Skeletal muscle cell (primary cell): ENCODE measurements at places on chromosomes 7 and 10.
A peak's percentile ranks its signal among the peaks of the same experiment; 100 is the strongest.

- DNase-seq: no peak
These were observed 159.6 kb downstream of the SLC16A9 start for GRCh38 chr10:59550061-59550460.

GRCh38 chr10:78963074-78964034 is 105.4 kb upstream of the ZMIZ1 start:
- DNase-seq: no peak

DNA sequence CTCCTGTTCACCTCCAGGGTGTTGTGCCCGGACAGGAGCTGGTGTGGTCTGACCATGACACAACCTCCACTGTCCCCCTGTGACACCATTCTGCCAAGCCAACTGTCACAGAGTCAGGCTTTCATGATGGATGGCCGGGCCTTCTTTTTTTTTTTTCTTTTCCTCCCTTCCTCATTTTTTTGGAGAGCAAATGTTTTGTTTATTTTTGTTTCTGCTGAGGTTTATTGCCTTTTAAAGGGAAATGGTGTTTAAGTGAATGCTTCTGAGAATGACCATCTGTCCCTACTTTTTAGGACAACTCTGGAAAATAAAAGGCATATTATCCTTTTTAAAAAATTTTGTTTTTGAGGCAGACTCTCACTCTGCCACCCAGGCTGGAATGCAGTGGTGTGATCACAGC is 115.1 kb upstream of the NPS start:
- no peak for DNase-seq

GRCh38 chr10:43120929-43121314 is 17.3 kb upstream of the CSGALNACT2 start:
- DNase-seq: no peak

DNA sequence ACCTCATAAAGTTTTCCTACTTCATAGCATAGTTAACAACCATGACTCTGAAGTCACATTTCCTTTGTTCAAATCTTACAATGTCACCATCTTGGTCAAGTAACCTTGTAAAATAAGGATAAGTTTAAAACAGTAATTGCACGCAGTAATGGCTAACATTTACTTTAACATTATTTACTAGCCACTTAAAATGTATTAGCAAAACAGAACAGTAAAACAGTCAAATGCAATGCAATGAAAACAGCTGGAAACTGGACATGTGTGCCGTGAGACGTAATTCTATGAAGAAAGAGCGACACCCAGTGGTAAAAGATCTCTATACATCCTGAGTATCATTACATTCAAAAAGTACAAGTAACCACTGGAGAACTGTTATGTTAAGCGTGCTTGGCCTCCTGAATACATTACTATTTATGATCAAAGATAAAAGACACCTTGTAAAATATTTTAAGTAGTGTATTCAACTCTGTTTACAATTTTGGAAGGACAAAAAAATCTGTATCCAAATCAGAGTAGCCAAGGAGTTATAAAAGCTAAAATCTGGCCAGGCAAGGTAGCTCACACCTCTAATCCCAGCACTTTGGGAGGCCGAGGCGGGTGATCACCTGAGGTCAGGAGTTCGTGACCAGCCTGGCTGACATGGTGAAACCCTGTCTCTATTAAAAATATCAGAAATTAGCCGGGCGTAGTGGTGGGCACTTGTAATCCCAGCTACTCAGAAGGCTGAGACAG is 27.2 kb downstream of the ATE1 start:
- peak; percentile 28 for DNase-seq

DNA sequence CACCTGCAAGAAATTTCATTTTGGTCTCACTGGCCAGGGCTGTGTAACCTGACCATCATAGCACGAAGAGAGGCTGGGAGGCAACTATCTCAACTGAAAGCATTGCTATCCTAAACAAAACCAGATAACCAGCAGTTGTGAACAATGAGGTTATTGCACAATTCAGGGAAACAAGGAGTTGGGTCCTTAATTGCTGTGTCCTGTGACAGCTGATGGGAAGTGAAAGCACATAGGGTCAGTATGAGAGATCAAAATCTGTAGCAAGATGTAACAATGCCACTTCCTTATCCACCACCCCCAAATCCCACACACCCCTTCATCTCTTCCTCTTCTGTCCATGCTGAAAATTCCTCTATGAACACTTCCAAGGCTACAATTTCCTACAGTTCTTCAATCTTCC is 80.2 kb downstream of the HTR7 start:
- no peak for DNase-seq

GRCh38 chr7:135662373-135663114 is at the start of gene STMP1:
Gene STMP1 (plus strand): TSS chr7:135662514.
- peak; percentile 84 for DNase-seq

DNA sequence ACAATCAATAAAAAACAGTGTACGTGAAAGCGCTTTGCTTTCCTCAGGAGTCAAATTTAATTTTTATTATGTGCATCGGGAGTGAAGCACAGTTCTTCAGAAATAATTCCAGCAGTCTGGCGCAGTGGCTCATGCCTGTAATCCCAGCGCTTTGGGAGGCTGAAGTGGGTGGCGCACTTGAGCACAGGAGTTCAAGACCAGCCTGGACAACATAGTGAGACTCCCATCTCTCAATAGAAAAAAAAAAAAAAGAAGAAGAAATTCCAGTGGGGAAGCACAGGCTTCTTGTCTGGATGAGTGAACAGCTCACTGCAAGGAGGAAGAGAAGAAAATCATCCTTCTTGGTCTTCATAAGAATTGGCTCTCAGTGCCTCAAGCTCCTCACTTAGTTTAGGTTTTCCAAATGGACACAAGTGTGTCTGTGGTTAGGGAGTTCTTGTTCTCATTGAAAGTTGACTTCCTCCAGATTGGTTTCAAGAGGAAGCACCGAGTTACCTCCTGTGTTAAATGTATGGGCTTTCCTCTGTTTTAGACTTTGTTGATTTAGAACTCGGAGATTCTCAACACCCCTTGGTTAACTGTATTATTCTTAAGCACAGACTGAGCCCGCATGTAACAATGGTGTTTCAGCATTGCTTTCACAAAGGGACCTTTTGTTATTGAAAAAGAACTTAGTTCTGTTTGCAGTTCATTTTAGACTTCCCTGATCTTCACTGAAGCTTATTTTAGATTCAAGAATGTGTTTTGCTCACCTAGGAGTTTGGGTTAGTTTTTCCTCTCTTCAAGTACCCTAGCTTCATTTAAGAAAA is 28.0 kb downstream of the LMTK2 start:
- no peak for DNase-seq

DNA sequence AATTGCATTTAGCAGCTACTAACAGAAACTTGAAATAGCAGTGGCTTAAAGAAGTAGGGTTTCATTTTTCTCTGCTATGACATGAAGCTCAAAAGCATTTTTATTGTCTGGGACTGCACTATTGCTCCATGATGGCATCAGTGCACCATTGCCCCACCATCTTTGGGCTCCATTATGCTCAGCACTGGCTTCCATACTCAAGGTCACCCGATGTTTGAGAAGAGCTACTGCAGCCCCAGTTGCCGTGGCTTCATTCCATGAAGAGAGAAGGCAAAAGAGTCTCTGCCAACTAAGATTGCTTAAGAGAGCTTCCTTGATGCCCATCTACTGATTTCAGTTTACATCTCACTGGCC is 192.2 kb upstream of the LRGUK start:
- DNase-seq: no peak

- no peak for DNase-seq
These were observed 73.2 kb downstream of the WNT2 start for GRCh38 chr7:117249696-117250095.

DNA sequence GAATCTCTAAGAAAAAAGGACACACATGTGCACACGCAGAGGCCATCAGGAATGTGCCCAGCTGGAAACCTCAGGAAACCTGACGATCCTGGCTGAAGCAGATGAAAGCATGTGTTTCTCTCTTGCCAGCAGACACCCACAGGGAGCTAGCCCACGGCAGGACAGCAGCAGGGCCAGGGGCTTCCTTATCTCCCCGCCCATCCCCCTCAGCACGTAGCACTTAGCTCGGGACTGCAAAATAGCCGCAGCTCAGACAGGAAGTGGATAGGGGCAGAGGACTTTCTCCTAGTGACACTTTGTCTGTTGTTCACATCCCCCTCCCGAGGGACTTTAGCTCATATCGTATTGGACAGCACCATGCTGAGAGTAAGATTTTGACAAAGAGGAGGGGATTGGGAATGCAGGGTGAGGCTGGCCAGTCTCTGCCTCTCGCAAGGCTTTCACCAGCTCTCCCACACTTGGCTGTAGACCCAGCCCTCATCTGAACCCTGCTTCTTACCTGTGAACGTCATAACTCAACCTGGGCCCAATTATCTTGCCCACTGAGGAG is 63.8 kb downstream of the MKI67 start:
- no peak for DNase-seq

GRCh38 chr10:104327745-104328645 is 10.3 kb downstream of the ITPRIP start:
- peak; percentile 78 for DNase-seq

DNA sequence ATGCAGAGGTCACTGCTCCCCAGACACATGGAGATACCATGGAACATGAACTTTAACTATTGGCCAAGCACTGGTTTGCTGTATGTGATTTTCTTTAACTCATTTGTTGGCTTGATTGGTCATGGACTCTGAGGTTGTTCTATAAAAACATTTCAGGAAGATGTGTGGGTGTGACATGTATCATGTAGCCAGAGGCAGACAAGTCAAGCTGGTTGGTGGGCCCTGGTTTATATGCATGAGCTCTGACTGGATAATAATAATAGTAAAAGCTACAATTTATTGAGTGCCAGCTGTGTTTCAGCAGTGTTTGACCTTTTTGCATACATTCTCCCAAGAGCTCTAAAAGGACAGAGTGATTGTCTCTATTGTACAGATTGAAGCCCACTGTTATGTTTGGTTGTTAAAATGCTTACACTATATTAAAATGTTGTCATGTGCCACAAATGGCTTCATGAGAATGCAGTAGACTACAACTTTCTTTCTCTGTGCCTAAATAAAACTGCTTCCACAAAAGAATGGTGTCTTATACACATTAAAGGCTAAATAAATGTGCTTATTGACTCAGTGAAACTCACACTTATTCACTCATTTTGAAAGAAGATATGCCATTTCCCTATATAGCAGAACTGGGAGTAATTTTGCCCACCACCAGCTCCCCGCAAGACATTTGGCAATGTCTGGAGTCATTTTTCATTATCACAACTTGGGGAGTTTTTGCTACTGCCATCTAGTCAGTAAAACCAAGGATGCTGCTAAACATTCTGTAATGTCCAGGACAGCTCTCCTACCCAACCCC is 243.6 kb upstream of the NFE2L3 start:
- DNase-seq: no peak

- peak; percentile 78 for DNase-seq
These were observed 33.5 kb downstream of the REEP3 start for GRCh38 chr10:63554657-63555056.

GRCh38 chr10:78892338-78893176 is 176.2 kb upstream of the ZMIZ1 start:
- no peak for DNase-seq

DNA sequence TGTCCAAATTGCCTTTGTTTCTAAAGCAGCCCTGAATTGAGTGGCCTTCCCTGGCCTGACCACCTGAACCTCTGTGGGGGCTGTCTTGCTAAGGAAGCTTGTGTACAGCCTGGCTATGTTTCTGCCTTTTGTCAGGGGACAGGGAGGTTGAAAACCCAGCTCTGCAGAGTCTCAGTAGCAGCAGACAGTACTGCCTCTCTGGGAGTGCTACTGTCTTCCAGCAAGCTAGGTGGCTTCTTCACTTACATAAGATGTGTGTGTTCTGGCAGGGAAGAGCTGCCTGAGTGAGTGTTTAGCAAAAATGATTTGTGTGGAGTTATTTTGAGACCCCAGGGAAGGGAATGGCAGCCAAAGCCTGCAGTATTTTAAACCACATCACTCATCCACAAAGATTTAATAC is 57.4 kb downstream of the LRRC4 start:
- DNase-seq: no peak

GRCh38 chr7:106430535-106431455 is 146.0 kb upstream of the NAMPT start:
- DNase-seq: no peak

DNA sequence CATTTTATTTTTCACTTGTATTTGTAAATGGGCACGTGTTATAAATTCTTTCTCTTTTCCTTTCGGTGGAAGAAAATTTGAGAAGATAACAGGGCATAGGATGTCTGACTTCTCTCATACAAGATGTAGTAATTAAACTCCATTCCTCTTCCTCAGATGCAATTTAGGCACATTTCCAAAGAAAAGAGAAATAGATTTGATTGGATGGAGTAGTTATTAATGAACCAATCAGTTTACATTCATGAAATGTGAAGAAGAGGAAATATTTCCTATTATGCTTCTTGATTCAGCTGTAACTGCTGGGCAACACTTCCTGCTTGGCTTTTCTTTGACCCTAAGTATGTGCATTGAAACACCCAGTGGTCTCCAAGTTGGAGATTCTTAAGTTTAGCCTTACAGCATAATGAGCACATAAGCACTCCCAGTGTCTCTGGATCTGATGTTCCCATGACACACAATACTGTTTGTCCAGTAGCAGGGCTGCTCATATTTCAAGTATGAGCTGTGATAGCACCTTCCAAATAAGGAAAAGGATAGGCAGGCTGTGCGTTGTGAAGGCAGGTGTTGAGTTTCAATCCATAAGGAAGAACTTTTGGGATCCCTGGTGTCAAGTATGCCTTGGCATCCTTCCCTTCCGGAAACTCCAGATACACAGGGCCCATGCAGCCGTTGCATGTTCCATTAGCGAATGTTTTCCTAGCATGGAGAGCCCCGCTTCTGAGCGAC is 33.4 kb upstream of the COBL start:
- peak; percentile 46 for DNase-seq

DNA sequence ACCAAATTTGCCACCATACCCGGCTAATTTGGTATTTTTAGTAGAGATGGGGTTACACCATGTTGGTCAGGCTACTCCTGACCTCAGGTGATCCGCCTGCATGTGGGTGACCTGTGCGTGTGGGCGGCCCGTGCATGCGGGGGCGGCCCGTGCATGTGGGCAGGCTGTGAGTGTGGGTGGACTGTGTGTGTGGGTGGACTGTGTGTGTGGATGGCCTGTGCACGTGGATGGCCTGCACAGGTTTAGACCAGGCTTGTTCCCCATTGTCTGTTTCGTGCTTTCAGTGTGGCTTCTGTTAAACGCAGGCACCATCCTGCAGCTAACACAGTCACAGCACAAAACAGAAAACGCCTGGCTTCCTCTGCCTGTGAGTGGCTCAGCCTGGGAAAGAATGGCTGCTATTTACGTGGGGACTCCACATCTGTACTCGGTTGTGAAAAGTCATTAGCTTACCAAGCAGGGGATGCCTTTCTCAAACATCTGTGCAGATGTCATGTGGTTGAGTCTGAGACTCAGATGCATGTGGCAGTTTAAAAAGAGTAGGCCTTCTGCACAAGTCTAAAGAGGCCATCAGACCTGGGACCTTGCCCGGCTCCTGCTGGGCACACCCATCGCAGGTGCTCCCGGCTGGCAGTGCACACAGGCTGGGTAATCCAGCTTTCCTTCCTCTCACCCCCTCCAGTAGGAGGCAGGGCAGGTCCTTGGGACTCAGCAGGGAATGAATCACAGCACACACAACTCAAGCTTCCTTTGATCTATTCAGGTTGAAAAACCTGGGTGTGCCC is 91.6 kb downstream of the COBL start:
- no peak for DNase-seq

GRCh38 chr10:98569853-98570252 is 123.1 kb upstream of the HPS1 start:
- DNase-seq: no peak
